ENCODE measurements at places on chromosomes 3 and 15.

DNA sequence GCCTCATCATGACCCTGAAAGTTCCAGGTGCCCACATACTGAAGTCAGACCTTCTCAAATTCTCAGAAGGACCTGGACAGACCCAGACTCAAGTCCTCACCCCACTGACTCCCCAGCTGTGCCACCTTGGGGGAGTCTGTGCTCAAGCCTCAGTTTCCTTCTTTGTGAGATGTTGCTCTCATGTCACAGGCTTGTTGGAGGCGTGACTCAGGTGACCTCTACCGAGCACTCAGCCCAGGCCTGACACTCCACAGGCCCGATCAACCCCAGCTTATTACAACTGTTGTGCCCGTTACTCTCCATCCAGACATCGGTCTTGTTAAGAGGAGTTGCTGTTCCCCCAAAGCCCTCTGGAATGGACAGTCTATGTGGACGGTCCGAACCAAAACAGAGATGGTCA is 276.1 kb upstream of the LYSMD4 start:
- no peak for DNase-seq

DNA sequence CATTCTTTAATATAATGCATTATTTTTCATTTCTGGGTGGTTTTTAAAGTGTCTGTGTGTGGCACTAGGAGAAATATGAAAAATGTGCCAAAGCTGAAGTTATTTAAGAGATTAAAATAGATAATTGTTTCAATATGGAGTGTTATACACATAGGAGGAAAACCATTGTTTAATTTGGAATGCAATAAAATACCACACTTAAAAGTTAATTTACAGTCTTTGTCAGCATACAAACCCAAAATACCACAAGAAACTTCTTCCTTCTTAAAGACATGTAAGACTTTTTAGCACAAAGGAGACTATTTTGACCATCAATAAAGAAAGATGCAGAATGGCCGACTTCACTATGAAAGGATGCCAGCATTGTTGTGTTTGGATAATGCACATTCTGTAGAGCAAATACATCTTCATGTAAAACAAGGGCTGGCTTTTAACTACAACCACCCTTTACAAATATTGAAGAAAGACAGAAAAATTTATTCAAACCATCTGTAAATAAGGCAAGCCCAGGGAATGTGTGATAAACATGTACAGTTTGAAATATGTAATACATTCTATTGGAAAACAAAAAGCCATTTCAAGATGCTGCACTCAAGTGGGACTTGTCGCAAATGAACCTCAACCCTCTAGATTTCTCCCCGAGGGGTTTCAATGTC is 1146.6 kb downstream of the ROBO1 start:
- DNase-seq: no peak

DNA sequence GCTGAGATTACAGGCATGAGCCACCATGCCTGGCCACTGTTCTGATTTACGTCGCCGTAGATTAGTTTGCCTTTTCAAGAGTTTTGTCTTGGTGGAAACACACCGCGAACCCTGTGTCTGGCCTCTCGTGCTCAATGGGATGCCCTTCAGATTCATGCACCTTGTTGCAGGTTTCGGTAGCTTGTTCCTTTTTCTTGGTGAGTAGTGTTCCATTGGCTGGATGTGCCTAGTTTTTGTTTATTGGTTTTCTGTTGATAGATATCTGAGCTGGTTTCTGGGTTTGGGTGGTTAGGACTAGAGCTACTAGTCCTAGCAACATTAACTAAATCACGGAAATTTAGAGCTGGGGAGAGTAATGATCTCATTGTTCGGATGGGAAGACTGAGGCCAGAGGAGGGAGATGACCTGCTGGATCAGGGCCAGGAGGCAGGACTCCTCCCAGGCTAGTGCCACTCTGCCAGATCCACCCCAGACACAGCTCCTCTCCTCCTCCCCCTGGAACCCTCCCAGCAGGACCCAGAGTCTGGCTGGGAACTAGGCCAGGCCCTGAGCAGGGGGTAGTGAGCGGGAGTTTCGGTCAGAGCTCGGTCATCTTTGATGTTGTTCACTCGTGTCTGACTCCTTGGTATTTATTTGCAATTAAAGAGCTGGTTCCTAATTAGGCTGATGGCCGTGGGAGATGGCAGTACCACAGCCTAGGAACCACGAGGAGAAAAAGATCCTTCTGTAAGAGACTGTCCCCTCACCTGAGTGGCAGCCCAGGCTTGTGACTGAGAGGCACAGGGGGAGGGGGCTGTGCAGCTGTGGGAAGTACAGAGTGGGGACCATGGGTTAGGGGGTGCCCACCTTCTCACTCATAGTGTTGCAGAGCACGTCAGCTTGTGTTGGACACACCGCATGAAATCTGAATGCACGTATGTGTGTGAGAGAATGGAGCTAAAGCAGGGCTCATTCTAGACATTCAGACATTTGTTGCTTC is 73.4 kb downstream of the SMAD6 start:
- no peak for DNase-seq

DNA sequence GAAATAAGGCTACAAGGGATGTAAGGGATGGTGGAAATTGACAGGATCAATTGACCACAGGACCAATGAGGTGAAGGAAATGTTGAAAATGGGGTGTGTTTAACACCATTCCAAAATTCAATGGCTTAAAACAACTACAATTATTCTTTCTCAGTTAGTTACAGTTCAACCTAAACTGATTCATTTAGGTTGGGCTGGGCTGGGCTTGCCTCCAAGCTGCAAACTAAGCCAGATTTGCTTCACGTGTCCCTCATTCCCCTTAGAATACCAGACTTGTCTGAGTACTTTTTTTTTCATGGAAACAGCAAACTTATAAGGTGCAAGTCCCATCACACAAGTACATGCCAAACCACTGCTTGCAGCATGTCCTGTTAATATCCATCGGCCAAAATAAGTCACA is 280.1 kb downstream of the NEK10 start:
- DNase-seq: no peak

- DNase-seq: no peak
Measured at GRCh38 chr3:151330899-151331298, 1.6 kb upstream of the P2RY13 start.

GRCh38 chr15:77737238-77738037 is 104.7 kb upstream of the LINGO1 start:
- no peak for DNase-seq

- DNase-seq: no peak
Measured at GRCh38 chr15:65816441-65816840, 24.3 kb upstream of the DENND4A start.

DNA sequence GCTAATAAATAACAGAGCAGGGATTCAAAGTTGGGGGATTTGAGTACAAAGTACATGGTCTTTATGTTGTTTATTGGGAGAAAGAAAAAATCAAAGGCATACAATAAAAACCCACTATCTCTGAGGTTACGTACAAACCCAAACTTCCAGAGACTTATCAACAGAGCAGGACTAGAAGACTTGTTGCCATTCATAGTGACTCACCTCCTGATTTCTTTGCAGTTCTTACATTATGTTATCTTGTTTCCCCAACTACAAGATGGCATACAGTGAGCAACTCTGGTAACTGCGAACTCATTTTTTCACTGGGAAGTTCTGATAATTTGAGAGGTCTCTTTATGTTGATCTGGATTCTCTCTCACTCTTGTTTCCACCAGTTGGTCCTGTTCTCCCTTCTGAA is 80.6 kb upstream of the ETV5 start:
- DNase-seq: no peak

DNA sequence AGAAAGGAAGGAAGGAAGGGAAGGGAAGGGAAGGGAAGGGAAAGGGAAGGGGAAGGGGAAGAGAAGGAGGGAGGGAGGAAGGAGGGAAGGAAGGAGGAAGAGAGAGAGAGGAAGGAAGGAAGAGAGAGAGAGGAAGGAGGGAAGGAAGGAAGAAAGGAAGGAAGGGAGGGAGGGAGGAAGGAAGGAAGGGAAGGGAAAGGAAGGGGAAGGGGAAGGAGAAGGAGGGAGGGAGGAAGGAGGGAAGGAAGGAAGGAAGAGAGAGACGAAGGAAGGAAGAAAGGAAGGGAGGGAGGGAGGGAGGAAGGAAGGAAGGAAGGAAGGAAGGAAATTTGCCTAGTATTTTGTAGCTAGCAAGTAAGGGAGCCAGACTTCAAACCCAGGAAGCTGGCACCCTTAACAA is 583.9 kb downstream of the RBMS3 start:
- DNase-seq: no peak

DNA sequence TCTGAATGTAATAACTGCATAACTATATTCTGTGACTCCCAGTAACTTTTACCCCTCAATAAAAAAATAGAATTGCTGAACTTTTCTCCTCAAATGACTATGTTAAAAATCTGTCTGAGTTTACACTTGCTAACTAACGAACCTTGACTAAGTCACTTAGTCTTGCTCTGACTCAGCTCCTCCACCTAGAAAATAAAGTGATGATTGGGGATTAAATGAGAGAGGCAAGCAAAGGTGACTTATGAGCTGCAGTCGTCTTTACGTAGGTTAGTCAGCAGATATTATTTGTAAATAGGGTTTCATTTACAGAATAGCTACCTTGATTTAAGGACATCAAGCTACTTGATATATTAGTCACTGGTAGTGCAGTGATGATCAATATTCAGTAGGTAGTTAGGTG is 476.9 kb downstream of the MECOM start:
- DNase-seq: no peak

DNA sequence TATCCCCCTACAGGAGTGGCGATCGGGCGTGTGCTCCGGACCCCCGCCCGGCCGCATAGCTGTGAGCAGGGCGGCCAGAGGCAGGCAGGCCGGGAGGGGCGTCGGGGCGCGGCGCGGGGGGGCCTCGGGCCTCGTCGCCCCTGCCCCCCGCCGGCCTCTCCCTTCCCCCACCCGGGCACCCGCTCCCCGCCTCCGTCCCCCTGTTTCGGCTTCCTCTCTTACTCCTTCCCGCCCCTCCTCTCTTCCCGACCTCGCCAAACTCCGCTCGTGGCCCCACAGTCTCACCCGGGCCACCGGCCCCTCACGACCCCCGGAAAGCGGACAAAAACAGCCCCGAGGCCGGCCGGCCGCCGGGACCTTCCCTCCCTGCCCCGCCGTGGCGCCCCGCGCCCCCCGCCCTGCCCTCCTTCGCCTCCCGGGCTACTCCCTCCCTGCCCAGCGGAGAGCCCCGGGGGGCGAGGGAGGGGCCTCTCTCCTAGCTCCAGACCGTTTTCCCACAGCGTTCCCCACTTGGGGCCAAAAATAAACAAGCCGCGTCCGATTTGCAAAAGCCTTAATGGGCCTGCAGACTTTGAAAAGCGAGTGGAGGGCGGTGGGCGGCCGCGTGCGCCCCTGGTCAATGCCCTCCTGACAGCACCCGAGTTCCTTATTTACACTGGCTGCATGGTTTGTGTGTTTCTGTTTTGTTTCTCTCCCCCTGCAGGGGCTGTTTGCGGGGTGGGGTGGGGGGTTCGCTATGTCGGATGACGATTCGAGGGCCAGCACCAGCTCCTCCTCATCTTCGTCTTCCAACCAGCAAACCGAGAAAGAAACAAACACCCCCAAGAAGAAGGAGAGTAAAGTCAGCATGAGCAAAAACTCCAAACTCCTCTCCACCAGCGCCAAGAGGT is 1.0 kb downstream of the UBE2E1 start:
- no peak for DNase-seq

DNA sequence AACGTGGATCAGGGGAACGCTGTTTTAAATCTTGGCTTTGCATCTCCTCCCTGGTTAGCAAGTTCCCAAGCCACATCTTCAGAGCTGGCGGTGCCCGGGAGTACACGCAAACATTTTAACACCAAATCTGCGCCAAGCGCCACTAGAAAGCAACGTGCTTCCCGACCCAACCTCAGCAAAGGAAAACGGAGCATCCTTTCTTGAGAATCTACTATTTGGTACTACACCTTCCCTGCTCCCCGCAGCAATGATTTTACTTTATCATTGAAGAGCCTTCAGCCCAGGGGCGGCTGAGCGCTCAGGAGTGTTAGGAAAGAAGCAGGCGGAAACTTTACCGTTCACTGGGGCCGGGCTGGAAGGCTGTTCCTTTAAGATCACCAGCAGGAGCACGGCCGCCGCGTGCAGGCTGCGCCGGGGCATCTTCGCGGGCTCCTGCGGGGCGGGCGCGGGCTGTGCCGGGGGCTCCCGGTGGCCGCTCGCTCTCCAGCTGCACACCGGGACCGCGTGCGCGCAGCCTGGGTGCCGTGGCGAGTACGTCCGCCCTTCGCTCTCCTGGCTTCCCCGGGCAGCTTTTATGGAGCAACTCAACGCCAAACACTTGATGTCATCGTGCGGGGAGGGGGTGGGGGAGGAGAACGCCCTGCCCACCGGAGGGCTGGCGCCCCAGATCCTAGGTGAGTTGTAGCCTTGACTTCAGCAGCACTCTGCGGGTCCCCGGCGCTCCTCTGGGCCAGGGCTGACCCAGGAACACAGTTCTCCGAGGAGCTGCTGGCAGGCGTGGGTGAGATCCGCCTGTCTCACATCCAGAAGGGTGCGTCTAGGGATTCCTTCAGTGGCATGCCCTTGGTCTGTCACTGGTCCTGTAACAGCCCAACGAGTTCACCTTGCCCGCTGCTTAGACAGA is at the start of gene CA12:
Gene CA12 (minus strand): TSS at position 546 of the 904 bp plus-strand sequence. CDS start 126 bp downstream, at position 420.
- DNase-seq: no peak

DNA sequence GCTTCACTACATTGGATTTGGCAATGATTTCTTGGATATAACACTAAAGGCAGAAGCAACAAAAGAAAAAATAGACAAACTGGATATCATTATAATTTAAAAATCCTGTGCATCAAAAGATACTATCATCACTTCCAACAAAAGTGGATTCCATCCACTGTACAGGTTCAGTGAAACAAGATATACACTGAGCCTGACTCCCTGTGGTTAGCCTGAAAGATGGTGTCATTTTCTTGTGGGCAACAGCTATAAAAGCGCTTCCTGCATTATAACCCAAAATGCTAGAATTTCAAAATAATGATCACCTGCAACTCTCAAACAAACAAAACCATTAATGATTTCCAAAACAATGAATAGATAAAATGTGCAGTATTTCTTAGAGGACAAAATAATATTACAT is 39.6 kb upstream of the TBC1D23 start:
- no peak for DNase-seq

DNA sequence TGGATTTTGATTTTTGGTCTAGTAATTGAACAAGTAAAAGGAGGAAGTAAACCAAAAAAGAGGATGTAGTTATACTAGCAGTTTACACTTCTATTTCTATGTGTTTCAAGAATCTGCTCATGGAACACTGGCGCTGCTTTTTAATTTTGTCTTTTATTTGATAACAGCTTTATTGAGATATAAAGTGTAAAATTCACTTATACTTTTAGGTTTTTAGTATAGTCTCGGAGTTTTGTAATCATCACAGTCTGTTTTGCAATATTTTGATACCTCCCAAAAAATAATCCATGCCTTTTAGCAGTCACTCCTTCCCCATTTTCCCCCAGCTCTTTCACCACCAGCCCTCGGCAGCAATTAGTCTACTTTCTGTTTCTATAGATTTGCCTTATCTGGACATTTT is 18.0 kb downstream of the UBE2E2 start:
- no peak for DNase-seq

GRCh38 chr3:132726341-132726823 is 4.2 kb upstream of the NPHP3 start:
- DNase-seq: no peak
